ENCODE measurements at places on chromosomes 1 and 21.
A peak's percentile ranks its signal among the peaks of the same experiment; 100 is the strongest.

DNA sequence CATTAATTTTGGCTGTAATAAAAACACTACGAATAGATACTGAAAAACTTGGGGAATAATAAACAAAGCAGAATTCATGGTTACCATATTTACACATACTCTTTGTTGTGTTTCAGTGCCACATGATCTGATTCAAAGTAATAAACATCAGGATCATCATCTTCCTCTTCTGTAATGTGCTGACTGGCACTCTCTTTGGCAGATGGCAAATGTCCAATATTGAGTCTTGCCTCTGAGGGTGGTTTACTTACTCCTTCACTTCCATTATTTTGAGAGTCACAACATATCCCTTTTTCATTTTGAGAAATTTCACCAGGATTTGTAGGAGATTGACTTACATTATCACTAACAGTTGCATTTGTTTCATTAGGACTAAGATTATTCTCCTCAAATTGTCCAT lies 50.7 kb downstream of the ZZZ3 start:
- DNase-seq: no peak

DNA sequence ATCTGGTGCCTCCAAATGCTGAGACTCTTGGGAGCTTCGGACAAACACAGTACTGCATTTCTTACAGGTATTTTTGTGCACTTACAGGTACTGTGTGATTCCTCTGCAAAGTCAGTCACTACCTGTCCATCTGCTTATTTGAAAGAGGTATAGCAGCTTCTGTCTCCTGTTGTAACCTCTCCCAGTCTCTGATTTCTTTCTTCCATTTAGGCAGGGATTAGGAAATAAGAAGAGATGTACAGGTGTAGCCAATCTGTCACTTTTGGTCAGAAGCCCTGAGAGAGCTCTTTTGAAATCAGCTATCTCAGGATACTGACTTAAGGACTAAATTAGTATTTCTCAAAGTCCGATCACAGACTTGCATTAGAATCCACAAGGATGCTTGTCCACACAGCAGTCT lies 54.0 kb downstream of the AKT3 start:
- no peak for DNase-seq

- DNase-seq: no peak
Measured at GRCh38 chr1:216542263-216542662, 119.0 kb upstream of the USH2A start.

- no peak for DNase-seq
Measured at GRCh38 chr21:38729754-38730379, 75.9 kb upstream of the ETS2 start.

DNA sequence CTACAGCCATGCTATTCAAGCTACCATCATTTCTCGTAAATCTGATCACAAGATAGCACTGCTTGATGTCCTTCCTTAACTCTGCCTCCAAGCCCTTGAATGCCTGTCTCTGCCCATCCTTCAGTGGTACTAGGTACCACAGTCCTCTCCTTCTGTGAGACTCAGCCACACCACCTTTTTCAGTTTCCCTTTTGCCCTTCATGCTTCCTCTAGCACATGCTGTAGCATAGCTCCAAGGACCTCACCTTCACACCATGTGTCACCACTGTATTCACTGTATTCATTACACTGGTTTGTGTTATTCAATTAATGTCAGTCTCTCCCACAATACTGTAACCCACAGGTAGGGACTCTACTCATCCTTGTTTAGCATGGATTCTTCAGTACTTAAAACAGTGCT lies 8.0 kb upstream of the TP53BP2 start:
- DNase-seq: no peak

DNA sequence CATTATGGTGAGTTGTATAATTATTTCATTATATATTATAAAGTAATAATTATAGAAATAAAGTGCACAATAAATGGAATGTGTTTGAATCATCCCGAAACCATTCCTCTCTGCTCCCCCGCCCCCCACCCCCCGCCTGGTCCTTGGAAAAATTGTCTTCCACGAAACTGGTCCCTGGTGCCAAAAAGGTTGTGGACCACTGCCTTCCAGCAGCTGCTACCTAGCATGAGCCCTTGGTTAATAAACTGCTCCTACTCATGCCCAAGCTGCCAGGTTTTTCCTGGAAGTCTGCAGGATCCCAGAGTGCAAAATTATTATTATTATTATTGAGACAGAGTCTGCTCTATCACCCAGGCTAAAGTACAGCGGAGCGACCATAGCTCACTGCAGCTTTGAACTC lies 6.8 kb upstream of the IFNGR2 start:
- no peak for DNase-seq

DNA sequence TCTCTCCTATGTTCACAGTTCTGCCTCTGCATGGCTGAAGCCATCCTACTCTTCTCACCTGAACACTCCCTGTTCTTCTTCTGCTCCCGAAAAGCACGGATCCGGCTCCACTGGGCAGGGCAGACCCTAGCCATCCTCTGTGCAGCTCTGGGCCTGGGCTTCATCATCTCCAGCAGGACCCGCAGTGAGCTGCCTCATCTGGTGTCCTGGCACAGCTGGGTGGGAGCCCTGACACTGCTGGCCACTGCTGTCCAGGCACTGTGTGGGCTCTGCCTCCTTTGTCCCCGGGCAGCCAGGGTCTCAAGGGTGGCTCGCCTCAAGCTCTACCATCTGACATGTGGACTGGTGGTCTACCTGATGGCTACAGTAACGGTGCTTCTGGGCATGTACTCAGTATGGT lies 1.8 kb downstream of the CYB561D1 start:
- no peak for DNase-seq

DNA sequence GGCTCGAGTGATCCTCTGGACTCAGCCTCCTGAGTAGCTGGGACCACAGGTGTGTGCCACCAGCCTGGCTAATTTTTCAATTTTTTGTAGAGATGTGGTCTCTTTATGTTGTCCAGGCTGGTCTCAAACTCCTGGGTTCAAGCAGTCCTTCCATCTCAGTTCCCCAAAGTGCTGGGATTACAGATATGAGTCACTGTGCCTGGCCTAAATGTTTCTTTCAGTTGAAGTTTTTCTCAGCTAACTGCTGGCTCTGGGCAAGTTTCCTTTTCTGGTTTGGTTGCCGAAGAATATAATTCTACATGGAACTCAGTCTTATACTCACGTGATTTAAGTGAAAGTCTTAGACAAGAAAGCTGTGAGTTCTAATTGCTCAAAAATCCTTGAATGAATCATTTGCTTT lies 57.0 kb downstream of the SASS6 start:
- DNase-seq: no peak

GRCh38 chr1:208139434-208140045 lies 104.6 kb downstream of the PLXNA2 start:
- DNase-seq: no peak

- no peak for DNase-seq
Measured at GRCh38 chr1:17745479-17745955, 9.6 kb upstream of the ACTL8 start.

GRCh38 chr1:179080866-179081686 lies 794 bp upstream of the TOR3A start:
- peak; percentile 7 for DNase-seq

All from renal cortical epithelial cell (primary cell).